ENCODE measurements at places on chromosomes 12 and 14.

- no peak for DNase-seq
Observed at GRCh38 chr12:13465635-13466034, 269.1 kb downstream of the EMP1 start.

DNA sequence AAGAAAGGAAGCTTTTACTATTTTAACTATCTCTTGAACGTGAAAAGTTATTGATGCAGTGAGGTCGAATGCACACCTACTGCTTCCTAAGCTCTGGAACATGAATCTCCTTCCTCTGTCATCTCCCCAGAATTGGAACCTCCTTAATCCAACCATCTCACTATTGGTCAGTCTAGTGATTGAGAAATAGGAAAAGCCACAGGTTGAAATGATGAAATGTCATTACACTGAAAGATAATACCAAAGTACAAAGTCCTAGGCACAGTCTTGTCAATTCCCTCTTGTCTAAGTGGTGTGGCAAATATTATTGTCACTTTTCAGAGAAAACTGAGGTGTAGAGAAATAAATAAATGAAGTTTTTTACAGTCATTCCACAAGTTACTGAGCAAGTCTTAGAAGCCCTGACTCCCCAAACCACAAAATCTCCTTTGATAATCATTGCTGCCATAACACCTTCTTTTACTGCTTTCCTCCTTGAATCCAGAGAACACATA lies 19.5 kb upstream of the HIGD1C start:
- no peak for DNase-seq

DNA sequence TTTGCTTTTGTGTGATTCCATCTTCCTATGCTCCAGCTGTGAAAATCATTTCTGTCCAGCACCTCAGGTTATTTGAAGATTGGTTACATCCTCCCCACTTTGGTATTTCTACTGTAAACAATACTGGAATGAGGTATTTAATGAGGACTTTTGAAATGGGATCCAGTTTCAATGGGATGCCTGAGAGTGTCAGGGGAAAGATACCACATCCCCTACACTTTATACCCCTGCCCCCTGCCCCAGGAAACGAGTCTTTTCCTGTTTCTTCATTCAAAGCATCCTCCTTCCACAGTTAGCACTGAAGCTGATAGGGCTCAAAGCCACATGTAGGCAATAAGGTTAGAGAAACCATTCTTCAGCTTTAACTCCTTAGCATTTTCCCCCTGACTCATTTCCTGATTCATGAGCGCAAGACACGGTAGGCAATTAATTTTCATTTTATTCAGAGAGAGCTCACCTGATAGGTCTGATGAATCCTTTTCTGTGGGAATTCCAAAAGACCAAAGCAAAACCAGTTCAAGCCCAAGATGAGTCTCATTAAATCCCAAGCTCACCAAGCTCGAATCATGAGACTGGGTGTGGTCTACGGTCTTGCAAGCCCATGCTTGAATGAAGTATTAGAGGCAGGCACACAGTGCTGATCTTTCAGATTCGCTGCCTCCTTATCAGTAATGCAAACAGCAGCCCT lies 143.6 kb upstream of the CRY1 start:
- DNase-seq: no peak

DNA sequence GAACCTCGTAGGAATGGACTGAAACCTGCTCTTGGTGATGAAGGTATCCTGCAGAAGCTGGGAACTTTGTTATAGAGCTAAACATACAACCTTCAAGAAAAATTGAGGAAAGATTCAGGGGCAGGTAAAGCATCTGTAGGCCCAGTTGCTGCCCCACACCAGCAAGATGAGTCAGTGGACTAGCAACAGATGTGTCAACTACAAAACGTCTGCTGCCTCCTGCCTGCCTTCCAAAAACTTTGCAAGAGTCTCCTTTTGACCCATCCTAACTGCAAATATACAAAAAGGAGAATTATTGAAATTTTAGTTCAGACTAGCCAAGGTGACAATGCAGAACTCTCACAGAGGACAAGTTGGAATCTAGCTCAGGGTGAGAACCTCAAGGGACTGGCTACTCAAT lies 60.9 kb upstream of the TMTC1 start:
- DNase-seq: no peak

DNA sequence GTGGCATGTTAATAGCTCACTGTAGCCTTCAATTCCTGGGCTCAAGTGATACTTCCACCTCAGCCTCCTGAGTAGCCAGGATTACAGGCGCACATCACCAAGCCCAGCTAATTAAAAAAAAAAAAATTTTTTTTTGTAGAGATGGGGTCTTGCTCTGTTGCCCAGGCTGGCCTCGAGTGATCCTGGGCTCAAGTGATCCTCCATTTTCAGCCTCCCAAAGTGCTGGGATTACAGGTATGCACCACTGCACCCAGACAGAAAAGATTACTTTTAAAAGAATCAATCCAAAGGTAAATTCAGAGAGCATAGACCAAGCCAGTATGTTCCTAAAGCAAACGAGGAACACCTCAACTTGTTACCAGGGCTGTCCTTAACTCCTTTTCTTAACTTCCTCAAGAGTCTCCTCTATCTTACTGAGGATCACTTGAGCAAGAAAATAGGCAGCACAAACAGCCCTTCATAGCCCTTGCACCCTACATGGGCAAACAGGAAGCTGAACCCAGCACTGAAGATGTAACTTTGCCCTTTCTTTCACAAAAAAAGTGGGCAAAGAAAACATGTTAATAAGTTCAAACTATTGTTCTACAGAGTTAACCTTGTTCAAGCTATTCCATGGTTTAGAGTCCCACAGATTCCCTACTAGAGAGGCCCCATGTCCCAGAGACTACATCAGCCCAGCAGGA lies 11.3 kb downstream of the CS start:
- no peak for DNase-seq

- no peak for DNase-seq
Observed at GRCh38 chr14:63938198-63939005, 85.6 kb downstream of the SYNE2 start.

DNA sequence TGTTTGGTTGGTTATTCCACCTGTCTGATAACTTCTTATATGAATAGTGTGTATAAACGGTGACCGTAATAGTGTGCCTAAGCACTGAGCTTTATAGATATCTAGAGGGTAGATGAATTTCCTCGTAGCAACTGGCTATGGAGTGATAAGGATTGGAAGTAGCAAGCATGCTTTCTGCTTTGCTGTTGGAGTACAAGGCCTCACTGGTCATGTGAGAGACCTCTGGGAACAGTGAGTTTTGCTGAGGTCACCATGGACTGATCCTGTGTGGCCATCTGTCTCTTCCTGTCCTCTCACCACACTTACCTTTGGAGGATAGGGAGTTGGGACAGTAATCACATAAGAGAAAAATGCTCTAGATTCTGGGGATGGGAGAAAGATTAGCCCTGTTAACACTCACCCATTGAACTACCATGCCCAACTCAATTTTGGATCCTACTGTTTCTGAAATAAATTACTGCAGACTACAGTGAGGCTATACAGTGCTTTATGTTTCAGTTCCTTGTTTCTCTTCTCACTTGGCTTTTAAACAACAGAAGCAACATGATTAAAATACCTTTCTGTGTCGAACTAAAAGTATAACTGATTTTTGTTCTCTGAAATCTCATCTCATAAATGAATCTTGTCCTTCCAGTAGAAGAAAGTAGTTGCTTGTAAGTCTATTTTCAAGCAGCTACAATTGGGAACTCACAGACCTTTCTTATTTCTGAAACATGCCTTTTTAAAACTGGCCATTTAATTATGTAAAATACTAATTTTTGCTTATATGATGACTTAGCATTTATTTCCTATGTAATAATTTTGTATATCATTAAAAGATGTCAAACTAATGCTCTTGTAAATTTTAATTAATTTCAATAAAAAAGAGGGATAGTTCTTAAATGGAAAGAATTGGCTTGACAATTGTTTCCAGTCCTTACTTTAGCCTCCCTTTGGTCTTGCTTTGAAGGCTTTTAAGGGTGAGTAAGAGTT lies 8.3 kb downstream of the TMX1 start:
- DNase-seq: no peak

DNA sequence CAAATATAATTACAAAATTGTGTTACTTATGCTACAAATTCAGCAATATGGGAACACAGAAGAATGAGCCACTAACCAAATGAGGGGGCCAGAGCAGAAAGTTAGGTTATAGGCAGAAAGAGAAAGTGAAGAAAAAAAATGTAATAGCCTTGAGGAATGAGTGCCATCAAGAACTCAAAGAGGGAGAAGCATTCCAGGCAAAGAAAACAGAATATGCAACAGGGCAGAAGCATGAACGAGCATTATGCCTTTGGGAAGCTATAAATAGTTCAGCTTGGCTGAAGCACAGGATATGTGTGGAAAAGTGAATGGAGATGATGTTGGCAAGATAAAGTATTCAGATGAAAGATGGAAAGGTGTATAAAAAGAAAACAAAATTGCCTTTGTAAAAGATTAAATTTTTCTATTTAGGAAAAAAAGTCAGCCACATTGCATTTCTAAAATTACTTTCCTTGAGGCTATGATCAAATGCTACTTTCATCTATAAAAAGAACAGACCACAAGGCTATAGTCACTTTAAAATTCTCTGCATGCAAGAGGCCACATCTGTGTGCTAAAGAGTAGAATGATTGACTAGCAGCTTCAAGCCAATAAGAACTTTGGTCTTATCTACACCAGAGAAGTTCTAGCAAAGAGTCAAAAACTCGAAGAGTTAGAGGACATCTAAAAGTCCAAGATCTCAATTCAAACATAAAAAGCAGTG lies 193.6 kb upstream of the GARIN6 start:
- no peak for DNase-seq

DNA sequence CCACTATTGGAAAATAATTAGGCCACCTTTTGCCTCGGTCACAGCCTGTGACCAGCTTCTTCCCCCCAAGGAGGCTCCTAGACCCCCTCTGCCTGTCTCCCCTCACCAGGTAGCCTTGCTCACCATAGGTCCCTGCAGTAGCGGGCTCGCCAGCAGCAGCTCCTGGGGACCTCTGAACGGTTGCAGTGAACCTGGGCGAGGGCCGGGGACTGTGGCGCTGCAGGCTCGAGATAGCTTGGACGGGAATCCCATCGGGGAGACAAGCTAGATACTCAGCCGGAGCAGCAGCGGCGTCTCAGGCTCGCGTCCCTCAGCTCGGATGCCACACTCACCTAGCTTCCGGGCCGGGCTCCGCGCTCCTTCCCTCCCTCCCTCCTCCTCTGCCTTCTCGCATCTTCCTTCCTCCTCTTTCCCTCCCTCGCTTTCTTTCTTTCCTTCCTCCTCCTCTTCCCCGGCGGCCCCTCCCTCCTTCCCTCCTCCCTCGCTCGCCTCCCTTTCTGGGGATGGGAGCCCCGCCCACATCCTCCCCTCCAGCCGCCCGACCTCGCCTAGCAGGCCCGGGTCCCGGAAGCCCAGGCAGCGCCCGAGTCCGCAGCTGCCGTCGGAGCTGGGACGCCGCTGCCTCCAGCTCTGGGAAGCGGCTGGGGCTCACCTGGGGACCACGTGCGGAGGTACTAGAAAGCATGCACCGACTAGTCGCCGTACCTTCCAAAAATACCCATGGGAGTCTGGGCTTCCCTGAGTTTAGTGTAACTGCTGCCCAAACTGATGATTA lies at the start of gene BMP4:
Gene BMP4 (minus strand): TSS at position 399 of the 775 bp plus-strand sequence. CDS start 4,603 bp downstream, outside the sequence.
- no peak for DNase-seq

- DNase-seq: no peak
Observed at GRCh38 chr12:15050659-15051058, 77.8 kb downstream of the PDE6H start.

DNA sequence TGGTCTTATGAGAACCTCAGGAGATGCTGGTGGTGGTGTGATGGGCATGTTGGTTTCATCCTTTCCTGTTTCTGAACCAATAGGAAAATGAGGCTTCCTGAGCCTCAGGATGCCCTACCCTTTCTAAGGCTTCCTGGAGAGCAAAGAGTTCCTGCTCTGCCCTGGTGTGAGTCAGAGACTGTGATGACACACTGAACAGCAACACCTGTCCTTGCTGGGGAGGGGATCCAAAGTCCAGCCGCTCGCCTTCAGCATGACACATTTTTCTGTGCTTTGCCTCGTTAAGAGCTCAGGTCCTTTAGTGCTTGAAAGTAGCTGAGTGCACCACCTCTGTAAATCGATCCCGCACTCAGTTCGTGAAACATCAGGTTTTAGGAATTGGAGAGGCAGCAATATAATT lies 116.0 kb downstream of the CACNA1C start:
- no peak for DNase-seq

- DNase-seq: no peak
Observed at GRCh38 chr12:79522257-79522988, 168.3 kb downstream of the PAWR start.

DNA sequence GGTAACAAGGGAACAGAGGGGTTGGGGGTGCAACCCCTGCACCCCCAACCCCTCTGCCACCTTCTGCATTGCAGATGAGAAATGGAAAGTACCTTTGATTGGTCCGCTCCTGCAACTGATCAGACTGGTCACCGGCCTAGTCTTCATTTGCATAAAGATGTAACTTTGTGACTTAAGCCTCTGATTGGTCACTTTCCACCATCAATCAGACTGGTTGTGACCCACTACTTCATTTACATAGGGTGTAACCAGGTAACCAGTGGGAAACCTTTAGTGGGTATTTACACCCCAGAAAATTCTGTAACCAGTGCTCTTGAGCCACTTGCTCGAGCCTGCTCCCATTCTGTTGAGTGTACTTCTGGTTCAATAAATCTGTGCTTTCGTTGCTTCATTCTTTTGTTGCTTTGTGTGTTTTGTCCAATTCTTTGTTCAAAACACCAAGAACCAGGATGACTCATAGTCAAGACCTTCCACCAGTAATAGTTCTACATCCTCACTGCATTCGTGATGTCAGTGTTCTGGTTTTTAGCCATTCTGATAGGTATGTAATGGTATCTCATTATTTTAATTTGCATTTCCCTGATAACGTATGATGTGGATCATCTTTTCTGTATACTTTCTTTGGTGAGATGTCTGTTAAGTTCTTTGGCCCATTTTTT lies 30.8 kb downstream of the LEMD3 start:
- DNase-seq: no peak

DNA sequence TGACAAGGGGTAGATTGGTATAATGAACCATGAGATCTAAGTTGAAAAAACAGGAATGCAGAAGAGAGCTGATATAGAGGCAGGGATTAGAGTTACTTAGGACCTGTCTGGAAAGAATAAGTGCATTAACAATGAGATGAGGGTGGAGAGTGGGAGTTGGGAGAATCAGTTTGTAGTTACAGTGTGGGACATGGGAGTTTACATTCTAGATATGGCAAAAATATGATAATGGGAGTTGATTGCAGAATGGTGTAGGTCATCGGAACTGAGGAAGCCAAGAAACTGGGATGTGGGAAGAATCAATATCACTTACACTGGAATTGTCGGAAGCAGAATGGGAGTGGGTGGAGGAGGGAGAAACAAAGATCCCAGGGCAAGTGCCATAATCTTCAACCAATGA lies 301.1 kb upstream of the NPAS3 start:
- no peak for DNase-seq

DNA sequence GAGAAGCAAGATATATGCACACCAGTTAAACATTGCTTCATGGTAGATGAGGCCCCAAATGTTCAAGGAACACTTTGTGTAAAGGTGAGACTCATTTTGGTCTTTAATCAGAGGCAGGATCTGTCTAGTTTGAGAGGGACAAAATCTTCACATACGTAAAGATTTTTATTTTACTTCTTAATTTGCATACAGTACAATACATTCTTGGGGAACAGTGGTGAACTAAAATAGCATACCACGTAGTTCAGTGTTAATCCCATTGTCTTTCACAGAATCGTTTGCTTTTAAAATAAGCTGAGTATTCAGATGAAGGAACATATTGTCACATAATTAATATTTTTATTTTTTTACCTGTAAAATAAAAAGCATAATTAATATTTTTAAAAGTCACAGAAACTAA lies 43.3 kb downstream of the GPATCH2L start:
- DNase-seq: no peak

GRCh38 chr14:68892961-68893360 lies 86.1 kb downstream of the ACTN1 start:
- no peak for DNase-seq

All from SW 1271 (cell line).